ENCODE measurements at places on chromosomes 6 and 20. TPM values are rescaled to one million over a fixed set of nuclear protein-coding genes. Genes with fewer than 3 reads are reported as not detected.

Gene ASIP
- not detected for total RNA-seq

Gene HLA-G
- not detected for total RNA-seq

Gene ZBTB12
- total RNA-seq: 4.9 TPM

Gene TSPYL1
- 53.3 TPM for total RNA-seq

Gene SF3B5
- 69.7 TPM for total RNA-seq
